Activated naive CD8-positive, alpha-beta T cell treated with anti-CD3 and anti-CD28 coated beads for 36 hours (primary cell): ENCODE measurements at places on chromosomes 4 and X.

DNA sequence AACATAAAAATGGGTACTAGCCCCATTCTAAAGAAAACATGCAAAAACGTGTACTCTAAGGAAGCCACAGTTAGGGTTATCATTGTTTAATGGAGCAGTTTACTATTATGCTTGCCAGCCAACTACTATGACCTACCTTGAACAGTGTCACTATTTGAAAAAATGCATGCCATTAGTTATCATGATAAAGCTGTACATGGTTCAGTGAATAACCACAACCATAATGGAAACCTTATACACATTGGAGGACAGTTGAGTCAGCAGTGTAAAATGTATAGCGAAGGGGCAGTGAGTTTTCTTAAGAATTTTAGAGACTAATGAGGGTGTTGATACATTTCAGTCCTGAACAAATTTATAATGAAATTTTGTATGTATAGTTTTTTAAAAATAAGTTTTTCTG, 381.9 kb downstream of the GRXCR1 start:
- DNase-seq, result no peak

DNA sequence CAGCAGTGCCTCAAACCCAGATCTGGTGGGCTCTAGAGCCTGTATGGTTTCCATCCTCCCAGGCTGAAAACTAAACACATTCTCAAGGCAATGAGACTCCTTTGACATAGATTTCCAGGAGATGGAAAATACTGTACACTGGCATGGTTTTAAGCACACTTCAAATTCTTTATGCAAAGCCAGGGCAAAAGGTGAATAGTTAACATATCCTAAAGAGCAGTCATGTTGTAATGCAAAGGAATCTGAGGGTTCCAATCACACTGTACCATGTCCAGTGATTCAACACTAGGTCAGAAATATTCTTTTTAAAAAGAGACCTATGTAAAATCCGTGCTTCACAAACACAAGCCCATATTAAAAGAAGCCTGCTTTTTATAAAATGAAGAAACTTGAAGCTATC, 195.3 kb downstream of the QDPR start:
- no peak for DNase-seq

DNA sequence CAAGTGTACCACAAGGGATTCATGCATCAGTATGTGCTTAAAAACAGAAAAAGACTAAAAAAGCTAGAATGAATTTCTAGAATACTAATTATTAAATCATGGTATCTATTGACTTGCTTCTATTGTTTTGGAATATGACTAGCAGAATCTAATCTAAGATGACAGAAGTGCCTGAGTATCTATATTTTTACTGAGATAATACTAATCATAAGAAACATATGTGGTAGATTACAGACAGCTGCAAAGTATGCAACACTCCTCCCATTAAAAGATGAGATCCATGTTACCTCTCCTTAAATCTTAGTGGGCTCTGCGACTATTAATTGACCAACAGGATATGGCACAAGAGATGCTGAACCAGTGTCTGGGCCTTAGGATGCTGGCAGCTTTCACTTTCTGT, 89.4 kb downstream of the COL25A1 start:
- no peak for DNase-seq

- DNase-seq, result no peak
Observed at GRCh38 chr4:130422261-130422660, 1326.3 kb downstream of the C4orf33 start.

DNA sequence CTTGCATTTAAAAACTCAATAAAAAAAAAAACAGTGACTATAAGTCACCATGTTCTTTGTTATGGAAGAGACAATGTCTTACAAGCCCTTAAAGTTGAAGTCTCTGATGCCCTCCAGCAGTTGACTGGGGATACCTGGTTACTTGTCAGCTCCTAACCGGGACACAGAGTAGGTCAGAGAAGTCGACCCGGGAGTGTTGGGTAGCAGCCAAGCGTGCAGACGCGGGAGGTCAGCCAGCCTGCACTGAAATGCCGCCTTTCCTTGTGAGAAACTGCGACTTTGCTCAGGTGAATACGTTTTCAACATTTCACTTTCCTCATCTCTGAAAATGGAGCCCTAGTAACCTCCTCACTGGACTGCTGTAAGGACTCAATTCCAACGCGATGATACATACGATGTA, 81.8 kb downstream of the F11 start:
- no peak for DNase-seq

DNA sequence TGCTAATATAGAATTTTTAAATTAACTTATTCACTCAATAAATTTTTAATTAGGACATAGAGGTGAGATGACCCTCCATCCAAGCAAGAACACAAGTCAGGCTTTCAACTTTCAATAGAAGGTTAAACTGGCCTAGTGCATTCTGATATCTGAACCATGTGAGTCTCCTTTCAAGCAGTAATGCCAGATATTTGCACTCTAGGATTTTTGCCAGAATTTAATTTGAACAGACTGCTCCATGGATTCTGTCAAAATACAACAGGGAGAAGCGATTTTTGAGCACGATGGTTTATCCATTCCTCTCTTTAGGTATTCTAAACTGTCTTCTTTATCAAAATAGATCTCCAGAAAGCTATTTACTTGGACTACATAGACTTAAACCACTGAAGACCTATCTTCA, 72.0 kb upstream of the DCLK2 start:
- DNase-seq, result no peak

DNA sequence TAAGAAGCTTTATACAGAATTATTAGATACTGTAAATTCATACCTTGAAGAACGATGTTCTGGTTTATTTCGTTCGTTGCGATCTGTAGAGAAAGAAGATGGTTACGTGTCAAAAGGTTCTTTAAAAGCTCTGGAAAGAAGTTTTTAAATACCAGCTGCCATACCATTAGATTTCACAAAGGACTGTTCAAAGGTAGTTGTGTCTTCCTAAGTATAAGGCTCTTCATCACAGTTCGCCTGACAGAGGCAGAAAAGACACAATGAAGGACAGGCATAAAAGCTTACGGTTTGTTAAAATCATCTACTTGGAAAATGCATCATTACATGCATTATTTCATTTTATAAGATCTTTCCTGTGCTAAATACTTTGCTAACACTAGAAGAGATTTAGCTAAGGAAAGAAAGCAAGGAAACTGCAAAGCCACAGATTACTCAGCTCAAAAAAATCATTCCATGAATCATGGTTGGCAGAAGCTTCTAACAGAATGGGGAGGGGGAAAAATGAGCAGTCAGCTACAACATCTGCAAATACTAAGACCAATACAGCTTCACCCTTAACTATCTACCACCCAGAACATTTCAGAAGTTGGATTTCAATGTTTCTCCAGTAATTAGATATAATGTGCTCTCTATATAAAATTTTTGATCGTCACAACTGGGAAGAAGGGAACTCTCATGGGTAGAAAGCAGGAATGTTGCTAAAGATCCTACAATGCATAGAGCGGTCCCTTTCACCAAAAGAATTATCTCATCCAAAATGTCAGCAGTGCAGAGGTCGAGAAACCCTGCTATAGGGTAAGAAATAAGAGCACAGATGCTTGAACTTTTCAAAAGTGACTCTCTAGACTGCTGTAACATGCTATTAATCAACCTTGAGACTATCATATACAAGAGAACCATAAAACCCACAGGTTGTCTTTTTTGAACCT, 50.7 kb upstream of the PRSS48 start:
- no peak for DNase-seq

- no peak for DNase-seq
Observed at GRCh38 chrX:63349307-63349706, 1.8 kb downstream of the SPIN4 start.

- DNase-seq, result no peak
Observed at GRCh38 chr4:80216100-80216761, 18.9 kb downstream of the PRDM8 start.

GRCh38 chr4:2343476-2343875, 75.0 kb downstream of the ZFYVE28 start:
- no peak for DNase-seq

- DNase-seq, result no peak
Observed at GRCh38 chrX:37906357-37906756, 59.0 kb upstream of the DYNLT3 start.

DNA sequence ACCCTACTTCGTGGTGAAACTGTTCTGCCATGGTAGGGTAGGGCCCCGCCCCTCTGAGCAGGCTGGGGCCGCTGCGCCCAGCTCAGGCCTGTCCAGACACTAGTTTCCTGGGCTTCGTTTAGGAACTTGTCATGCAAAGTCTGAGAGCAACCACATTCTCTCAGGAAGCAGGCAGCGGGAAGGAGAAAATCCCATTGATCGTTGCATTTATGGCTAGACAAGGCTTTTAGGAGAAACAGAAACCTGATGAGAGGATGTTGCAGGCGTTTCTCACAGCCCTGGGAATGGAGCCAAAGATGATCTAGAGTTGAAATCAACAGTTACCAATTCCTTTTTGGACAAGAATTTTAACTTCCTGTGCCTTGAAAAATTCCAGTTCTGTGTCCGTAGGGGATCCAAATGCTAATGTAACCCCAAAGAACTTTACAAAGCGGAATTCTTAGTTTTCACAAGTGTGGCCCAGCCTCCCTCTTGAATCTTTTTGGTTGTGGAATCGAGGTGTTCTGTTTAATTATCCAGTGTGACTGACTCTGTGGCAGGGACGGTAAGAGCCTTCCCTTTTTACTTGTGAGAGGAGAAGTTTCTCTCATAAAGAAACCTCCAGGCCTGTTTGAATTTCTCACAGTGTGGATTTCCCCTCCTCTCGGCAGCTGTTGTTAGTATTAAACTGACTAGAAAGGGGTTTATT, 4.5 kb upstream of the CXCL9 start:
- no peak for DNase-seq

DNA sequence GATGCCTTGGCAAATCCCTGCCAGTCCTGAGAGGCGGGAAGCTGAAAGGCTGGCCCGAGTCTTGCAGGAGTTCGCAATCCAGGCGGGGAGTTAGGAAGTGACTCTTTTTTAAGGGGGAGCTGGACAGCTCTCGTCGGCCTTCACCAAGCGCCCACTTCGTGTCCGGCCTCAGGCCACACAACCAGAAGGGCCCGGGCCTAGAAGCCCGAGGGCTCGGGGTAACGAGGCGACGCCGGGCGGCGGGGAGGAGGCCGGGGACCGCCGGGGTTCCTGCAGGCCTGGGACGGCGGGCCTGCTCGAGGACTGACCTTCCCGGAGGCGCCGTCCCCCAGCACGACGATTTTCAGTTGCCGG, 395 bp downstream of the RAB28 start:
- DNase-seq, result peak; percentile 17
